ENCODE measurements at places on chromosomes 7 and 10. TPM values are rescaled to one million over a fixed set of nuclear protein-coding genes. Genes with fewer than 3 reads are reported as not detected.

SPDYE5 gene
- total RNA-seq = not detected

TMEM225B gene
- 0.72 TPM for total RNA-seq

GOLGA7B gene
- 3.1 TPM for total RNA-seq

CEP55 gene
- 132 TPM for total RNA-seq

TMEM236 gene
- total RNA-seq = 0.12 TPM

DNA sequence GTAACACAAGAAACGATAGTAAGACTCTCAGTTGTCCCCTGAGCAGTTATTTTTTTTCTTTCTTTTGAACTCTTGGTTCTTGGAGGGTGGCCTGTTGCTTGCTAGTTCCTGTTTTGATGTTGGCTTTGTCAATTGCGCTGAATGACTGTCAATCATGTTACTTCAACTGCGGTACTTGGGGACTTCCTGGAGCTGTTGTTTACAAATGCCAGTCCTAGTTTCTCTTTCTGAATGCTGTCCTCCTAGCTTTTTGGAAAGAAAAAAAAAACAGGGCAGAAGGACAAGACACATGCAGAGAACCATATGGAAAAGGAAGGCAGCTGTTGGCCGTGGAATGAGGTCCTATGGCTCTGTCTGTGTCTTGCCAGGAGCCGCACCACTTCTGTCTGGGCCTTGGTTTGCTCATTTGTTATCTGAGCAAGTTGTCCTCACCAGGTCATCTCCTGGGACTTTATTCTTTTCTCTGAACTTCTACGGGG is 7.0 kb upstream of the PDCD4 start:
- DNase-seq = no peak

LIPJ gene
- total RNA-seq = under 0.01 TPM

ACTL6B gene
- total RNA-seq = not detected

Data from RPMI7951 (cell line).